ENCODE measurements at places on chromosomes 11 and 22.

GRCh38 chr11:79421820-79422219, 19.0 kb downstream of the TENM4 start:
- no peak for DNase-seq

DNA sequence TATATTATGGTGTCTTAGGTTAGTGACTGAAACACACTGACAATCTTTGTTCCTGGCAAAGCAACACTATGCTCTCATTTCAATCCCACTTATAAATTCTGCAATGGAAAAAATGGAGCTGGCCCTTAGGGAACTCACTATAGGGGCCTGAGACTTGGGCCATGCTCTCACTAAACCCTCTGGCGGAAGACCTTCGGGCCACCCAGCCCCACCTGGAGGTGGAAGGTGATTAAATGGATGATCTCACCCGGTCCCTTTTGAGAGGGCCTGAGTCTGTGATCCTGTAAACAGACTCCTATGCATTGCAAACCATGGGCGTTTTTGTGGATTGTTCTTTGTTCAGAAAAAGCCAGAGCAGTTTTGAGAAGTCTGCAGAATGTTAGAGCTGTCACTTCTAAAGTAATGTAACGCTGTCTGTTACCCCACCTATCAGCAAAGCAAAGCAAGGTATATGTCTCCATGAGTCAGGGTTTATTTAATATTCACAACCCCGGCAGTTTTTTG, 17.0 kb upstream of the CDON start:
- DNase-seq: no peak

GRCh38 chr11:132118661-132119060, 748.2 kb downstream of the NTM start:
- DNase-seq: no peak

- DNase-seq: no peak
These were observed 229.9 kb upstream of the PITPNB start for GRCh38 chr22:28148816-28149465.

DNA sequence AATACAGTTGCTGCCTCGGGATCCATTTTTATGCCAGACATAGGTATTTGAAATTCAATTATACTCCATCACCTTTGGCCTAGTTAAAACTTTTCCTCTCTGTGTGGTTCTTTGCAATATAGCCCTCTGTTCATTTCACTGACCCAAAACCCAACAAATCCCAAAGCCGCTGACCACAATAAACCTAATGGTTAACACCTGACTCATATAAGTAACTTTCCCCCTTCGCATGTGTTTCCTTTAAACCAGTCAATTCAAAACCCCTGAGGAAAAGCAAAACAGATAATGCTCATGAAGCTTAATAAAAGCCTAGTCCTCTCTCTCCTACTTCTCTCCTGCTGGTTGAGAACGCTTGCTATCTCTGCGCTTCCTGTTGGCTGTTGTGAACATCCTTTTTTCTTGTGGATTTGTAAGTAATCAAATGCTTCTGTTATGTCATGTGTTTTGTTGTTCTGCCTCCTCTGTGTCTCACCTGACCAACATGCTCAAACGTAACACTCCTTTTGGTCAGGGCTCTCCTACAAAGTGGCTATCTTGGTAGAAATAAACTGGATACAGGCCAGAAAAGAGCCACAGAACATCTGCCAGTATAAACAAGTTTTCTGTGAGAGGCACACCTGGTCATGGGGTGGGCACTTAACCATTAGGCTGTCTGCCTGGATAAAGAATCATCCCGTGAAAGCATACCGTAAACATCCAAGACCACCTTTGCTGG, 652.6 kb downstream of the METTL15 start:
- DNase-seq: no peak

GRCh38 chr11:97231231-97231630, 841.4 kb downstream of the JRKL start:
- no peak for DNase-seq

DNA sequence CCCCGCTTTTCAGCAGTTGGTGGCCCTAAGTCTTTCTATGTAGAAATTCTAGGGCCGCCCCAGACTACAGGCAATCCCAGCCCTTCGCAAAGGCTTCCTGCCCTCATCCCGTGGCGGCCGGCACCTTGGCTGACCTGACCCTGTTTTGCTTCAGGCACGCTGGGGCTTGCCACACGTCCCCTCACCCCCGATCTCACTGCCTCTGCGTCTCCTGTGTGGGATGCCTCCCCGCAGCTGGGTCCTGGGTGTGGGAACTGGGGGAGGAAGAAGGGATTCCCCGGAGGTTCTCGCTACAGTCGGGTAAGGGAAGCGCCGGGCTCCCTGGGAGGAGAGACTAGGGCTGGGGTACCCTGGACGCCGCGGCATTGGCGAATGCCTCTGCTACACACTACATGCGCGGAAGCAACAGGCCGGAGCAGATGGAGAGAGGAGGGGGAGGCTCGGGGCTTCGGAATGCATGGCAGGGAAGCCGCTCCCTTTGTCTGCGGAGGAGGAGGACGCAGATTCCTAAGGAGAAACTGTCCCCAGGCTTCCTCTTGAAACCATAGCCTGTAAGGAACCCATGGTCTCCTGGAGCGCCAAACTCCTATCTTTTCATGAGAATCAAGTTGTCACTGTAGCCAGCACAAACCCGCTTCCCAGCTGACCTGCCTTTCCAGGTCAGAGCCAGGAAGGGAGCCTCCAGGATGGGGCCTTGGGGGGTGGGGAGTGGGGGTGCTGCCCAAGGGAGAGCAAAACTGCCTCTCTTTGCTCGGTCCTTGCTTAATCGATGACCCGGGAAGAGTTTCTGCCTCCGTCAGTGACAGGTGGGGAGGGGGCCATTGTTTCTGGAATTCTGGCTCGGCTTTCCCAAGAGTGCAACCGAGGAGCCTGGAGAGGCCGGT, 1.4 kb downstream of the DTX4 start:
- no peak for DNase-seq

DNA sequence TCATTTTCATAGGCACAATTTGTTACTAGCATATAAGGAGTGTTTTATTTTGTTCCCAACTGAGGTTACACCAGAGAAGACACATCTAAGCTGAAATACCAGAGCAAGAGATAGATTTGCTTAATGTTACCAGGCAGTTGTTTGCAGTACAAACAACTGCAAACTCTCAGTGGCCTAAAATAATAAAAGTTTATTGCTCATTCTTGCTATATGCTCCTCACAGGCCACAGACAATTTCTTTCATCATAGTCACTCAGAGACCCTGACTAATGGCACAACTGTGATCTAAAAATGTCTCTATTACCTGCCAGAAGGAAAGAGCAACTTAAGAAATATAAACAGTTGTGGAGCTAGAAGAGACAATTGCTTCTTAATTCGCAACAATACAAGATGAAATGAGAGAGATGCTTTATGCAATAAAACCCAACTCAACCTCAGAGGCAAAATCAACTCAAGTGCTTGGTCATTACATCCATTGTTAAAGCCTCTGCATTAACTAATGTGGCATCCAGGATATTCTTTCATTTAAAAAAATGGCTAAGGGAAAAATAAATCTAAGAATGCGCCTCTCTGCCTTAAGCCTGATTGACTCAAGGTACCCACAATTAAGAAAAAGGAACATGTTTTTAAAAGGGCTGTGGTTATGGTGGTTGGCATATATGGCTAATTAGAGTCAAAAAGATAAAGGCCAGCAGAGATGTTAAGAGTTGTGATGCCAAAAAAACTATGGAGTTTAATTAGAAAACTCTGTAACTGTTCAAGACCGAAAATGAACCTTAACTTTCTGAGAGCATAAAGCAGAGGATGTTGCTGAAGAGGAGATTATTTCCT, 103.7 kb downstream of the CD44 start:
- DNase-seq: no peak

DNA sequence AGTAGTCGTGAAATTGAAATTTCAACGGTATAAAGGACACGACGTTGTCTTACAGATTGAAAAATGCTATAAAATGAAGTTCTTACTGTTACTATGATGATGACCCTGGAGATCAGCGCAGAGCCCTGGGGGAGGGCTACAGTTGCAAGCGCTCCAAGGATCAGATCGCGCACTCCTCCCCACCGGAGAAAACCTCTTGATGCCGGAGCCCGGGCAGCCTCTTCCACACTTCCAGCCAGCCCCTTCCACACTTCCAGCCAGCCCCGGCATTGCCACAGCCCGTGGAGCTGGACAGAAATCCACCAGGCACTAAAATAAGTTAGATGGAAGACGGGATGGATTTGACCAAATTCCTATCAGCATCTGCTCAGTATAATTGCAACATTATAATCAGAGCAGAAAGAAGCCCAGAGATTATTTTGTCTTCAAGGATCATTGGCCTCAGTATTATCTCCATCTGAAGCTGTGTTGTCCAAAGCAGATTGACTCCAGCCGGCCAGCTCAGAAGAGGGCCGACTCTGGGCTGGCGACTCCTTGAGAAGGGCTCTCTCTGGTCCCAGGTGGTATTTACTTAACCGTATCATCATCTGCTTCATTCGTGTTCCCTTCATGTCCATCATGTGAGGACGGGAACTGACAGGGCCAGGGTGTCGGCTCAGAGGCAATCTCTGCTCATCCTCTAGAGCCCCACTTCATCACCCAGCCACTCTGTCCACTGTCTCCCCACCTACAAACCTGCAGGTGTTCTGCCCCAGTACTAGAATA, 777 bp upstream of the MICAL3 start:
- no peak for DNase-seq

DNA sequence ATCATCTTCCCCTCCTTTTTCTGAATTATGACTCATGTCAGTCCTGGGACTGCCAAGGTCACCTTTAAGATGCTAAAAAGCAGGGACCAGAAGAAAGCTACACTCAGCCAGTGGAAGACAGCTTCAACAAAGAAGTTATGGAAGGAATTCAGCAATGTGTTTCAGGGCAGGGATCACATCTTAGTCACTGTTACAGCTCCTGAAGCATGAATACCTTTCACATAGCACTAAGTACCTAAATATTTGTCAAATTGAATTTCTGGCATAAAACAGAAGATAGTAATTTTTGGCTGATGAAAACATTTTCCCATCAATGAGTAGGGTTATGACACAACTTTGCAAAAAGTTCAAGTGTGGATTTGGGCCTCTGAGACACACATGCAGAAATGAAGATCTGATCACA, 5.2 kb downstream of the DDB1 start:
- no peak for DNase-seq

DNA sequence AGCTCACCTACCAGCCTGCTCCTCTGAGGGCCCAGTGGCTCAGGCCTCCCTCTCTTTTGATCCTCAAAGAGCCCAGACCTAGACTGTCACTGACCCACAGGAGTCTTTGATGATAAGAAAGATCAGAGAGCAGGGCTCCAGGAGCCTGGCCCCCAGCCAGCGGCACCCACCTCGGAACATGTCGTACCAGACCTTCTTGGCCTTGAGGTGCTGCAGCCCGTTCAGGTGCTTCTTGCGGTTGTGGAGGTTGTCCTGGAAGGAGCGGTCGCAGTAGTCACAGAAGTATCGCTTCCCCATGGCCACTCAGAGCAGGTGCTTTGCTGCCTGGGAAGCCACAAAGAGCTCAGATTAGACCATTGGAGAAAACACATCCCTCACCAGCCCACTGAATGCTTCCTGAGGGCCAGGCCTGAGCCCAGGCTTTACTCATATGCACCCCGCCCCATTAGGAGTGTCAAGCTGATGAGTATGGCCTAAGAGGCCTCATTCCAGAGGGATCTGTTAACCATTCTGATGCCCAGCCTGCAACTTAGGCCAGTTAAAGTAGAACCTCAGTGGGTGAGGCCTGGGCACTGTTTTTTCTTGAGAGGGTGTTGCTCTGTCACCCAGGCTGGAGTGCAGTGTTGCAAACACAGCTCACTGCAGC, 18.4 kb downstream of the ZMAT5 start:
- DNase-seq: no peak
